ENCODE measurements at places on chromosomes 3 and 15.

GRCh38 chr15:62950462-62950931 lies 92.0 kb upstream of the TPM1 start:
- H3K36me3 ChIP-seq, result no peaks in the 10 kb centered on the region
- H3K4me3 ChIP-seq, result no peak overlapping the region
- DNase-seq, result no peak
- no peak overlapping the region for H3K27ac ChIP-seq

GRCh38 chr3:42762046-42762724 lies 10.9 kb downstream of the CCDC13 start:
- DNase-seq, result no peak
- no peaks in the 10 kb centered on the region for H3K36me3 ChIP-seq
- H3K4me3 ChIP-seq, result no peak overlapping the region
- no peaks in the 10 kb centered on the region for H3K4me1 ChIP-seq
- no peaks in the 10 kb centered on the region for H3K27me3 ChIP-seq
- H3K27ac ChIP-seq, result no peak overlapping the region

- no peaks in the 10 kb centered on the region for H3K36me3 ChIP-seq
- no peak overlapping the region for H3K4me3 ChIP-seq
- no peaks in the 10 kb centered on the region for H3K4me1 ChIP-seq
- H3K27me3 ChIP-seq, result no peaks in the 10 kb centered on the region
- no peak for DNase-seq
Measured at GRCh38 chr3:83956431-83956830, 1002.4 kb upstream of the CADM2 start.

DNA sequence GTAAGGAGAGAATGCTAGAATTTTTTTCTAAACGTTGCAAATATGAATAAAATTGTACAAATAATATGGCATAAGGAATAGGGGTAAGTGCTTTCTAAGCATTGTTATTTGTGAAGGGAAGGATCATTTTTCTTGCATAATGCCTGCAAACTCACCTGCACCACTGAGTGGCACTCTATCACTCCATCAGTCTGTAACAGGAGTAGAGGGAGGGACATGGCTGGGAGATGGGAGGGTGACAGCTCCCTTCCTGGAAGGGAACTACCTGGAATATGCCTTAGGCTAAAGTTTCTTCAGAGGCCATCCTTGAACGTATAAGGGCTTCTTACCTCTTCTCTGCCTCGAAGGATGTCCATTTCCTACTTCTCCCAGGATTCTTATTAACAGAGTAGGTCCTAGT lies 3.0 kb downstream of the NAALADL2 start:
- no peaks in the 10 kb centered on the region for H3K4me1 ChIP-seq
- H3K36me3 ChIP-seq, result no peaks in the 10 kb centered on the region
- H3K4me3 ChIP-seq, result no peak overlapping the region
- no peaks in the 10 kb centered on the region for H3K27me3 ChIP-seq

DNA sequence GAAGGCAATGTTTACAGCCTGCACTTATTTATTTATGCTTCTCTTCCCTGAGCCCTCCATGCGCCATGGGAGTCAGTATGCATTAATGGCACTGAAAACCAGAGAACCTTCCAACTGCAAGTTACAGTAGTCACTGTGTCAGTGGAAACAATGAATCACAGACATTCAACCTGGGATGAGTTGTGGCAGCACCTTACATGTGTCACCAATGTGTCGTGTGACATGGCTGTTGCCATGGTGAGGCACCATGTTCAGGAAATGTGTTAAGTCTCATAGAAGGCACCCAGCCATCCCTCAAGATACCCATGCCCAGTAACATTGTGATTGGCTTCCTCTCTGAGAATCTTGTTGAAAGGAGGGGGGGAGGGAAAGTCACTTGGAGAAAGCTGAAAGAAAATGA lies 105.0 kb downstream of the FOXP1 start:
- DNase-seq, result peak; percentile 94
- no peaks in the 10 kb centered on the region for H3K27me3 ChIP-seq
- H3K36me3 ChIP-seq, result peaks cover 12% of the 10 kb centered on the region
- peaks cover 85% of the 10 kb centered on the region for H3K4me1 ChIP-seq
- H3K27ac ChIP-seq, result peak overlapping the region; percentile 96

DNA sequence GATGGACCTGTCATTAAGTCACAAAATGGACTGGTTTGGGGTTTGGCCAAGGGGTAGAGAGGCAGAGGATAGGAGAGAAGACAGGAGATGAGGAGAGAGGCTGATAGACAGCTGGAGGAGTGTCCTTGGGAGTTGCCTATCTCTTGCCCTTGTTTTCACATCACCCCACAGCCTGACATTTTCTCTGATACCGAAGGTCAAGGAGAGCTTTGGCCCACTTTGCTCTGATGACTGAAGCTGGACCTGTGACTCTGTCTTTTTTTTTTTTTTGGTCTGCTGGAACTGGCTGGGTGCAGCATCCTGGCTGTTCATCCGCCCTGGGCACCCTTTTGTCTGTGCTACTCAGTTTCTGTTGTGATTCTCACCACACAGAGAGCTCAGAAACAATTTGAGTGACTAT lies 5.1 kb downstream of the GPD1L start:
- no peak overlapping the region for H3K27ac ChIP-seq
- H3K36me3 ChIP-seq, result peaks cover 5% of the 10 kb centered on the region
- peaks cover 60% of the 10 kb centered on the region for H3K4me1 ChIP-seq
- no peaks in the 10 kb centered on the region for H3K27me3 ChIP-seq
- H3K4me3 ChIP-seq, result no peak overlapping the region

- no peak for DNase-seq
- no peaks in the 10 kb centered on the region for H3K4me1 ChIP-seq
- no peak overlapping the region for H3K27ac ChIP-seq
- H3K36me3 ChIP-seq, result no peaks in the 10 kb centered on the region
Measured at GRCh38 chr3:109265295-109265694, 51.0 kb downstream of the DPPA2 start.

DNA sequence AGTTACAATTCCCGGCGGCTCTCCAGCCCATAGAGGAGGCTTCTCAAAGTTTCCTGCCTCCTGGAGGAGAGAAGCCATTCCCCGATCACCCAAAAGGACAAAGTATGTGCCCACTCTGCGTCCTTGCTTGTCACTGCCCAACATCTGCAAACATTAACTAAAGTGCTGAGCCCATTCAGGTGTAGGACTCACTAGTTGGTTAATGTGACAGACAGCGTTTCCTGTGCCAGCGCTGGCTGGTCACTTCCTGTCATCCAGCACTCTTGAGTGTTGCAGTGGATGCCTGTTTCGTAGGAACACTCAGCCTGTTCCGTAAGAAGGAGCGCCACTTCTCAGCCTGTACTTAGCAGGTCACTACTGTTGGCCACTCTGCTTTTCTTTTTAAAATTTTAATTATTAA lies 100.3 kb downstream of the APBA2 start:
- no peak overlapping the region for H3K4me3 ChIP-seq
- peaks cover 9% of the 10 kb centered on the region for H3K36me3 ChIP-seq
- no peaks in the 10 kb centered on the region for H3K27me3 ChIP-seq
- H3K27ac ChIP-seq, result no peak overlapping the region

DNA sequence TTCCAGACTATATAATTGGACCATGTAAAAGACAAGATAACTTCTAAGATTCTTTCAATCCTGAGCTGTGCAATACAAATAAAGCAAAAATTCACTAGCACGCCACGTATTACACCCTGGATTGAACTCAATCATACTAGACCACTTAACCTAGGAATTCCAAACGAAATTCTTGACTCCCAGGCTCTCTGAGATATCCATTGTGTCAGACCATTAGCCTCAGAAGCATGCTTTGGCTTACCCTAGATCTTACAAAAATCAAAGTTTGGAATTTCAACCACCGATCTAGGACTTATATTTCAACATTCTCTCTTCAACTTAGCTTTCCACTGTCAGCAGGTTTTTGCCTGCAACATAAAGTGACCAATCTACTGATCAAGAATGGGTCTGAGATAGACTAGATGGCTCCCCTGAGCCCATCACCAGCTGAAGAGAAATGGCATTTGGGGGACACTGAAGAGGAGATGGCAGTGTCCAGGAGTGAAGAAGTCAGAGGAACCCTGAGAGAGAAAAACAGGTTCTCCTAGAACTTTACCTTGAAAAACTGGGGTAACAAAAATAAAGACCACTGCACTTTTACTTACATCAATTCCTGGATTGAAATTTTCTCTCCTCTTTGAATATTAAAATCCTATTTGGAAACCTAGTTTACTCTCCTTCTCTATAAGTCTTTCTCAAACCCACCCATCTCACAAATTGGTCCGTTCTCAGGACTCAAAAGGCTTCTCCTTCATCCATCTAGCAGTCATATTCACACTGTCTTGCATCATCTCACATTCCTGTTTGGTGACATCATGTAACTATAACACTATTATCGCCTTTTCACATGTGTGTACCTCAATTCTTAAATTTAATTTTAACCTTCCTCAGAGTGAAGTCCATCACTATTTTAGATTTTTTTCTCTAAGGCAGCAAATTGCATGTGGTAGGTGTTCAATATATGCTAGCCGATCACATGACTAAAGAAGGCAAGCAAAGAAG lies 18.5 kb downstream of the CPNE4 start:
- peaks cover 12% of the 10 kb centered on the region for H3K27me3 ChIP-seq
- H3K36me3 ChIP-seq, result no peaks in the 10 kb centered on the region
- H3K4me1 ChIP-seq, result no peaks in the 10 kb centered on the region
- no peak overlapping the region for H3K27ac ChIP-seq
- DNase-seq, result no peak

DNA sequence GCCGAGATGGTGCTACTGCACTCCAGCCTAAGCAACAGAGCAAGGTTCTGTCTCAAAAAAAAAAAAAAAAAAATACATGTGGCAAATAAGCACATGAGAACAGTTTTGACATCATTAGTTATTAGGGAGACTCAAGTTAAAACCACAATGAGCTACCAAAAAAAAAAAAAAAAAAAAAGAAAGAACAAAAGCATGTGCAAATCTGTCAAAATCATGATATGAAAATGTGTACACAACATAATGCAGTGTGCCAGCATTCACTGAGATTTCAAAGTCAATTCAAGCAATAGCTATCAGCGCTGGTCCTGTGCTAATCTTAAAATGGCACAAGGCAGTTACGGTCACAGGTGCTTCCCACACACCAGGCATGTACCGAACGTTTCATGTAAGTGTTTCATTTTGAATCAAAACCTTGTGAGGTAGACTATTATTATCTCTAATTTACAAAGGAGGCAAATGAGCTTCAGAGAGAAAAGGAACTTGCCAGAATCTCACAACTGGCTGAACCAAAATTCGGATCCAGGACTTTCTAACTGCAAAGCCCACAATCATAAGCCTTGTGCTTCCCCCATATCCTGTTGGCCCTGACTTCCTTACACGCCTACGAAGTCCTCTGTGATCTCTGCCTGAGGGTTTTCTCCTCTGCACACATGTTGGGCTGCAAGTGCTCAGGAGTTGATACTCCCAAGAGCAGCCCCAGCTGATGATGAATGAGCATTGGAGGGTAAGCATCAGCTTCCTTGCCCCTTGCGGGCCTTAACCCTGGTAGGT lies 200.1 kb upstream of the PROK2 start:
- H3K4me3 ChIP-seq, result peak overlapping the region; percentile 48
- peak; percentile 76 for DNase-seq
- H3K36me3 ChIP-seq, result no peaks in the 10 kb centered on the region
- peaks cover 43% of the 10 kb centered on the region for H3K4me1 ChIP-seq
- H3K27me3 ChIP-seq, result peaks cover 6% of the 10 kb centered on the region

DNA sequence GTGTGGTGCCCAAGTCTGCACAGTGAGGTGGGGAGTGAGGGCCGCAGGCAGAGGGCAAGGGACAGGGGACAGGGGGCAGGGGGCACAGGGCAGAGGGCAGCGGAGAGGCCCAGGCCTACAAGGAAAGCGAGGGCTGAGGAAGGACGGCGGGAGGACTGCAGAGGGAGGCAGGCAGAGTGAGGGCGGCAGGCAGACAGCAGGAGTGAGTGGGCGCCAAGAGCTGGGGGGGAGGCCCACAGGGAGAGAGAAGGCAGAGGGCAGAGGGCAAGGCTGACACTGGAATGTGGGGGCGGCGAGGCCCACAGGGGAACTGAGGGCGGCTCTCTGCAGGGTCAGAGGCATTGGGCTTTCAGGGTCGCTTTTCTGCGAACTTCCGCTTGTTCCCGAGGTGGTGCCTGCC lies 267.8 kb upstream of the NDN start:
- no peaks in the 10 kb centered on the region for H3K27me3 ChIP-seq
- H3K4me1 ChIP-seq, result no peaks in the 10 kb centered on the region
- no peak overlapping the region for H3K27ac ChIP-seq
- no peak overlapping the region for H3K4me3 ChIP-seq

DNA sequence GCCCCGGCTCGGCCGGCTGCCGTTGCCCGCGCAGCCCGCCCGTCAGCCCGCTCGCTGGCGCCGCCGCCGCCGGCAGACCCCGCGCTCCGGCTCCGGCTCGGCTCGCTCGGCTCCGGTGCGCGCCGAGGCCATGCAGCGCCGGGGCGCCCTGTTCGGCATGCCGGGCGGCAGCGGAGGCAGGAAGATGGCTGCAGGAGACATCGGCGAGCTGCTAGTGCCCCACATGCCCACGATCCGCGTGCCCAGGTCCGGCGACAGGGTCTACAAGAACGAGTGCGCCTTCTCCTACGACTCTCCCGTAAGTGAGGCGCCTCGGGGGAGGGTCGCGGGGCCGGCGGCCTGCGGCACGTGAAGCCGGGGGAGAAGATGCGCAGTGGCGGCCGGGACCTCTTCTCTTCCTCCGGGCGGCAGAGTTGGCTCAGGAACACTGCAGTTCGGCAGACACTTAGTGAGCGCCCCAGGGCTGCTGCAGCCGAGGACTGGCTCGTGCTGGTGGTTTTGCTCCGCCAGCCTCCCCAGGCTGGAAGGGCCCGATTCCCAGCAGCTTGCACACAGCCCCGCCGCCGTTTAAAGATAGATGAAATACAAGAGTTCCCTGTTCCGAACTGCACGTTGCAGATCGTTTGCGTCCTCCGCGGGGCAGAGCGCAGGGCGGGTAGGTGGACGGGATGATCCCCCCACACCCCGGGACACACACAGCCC lies 407 bp downstream of the USP13 start:
- H3K27ac ChIP-seq, result peak overlapping the region; percentile 67
- peaks cover 7% of the 10 kb centered on the region for H3K36me3 ChIP-seq
- H3K4me1 ChIP-seq, result peaks cover 17% of the 10 kb centered on the region
- peaks cover 8% of the 10 kb centered on the region for H3K27me3 ChIP-seq
- peak; percentile 72 for DNase-seq

- H3K36me3 ChIP-seq, result no peaks in the 10 kb centered on the region
- H3K27me3 ChIP-seq, result peaks cover 3% of the 10 kb centered on the region
- H3K4me1 ChIP-seq, result no peaks in the 10 kb centered on the region
- DNase-seq, result no peak
Measured at GRCh38 chr15:59931646-59932261, 72.4 kb upstream of the FOXB1 start.

GRCh38 chr3:136731274-136731884 lies 20.8 kb downstream of the STAG1 start:
- no peak overlapping the region for H3K27ac ChIP-seq
- peaks cover 2% of the 10 kb centered on the region for H3K36me3 ChIP-seq
- no peak for DNase-seq
- H3K27me3 ChIP-seq, result no peaks in the 10 kb centered on the region

GRCh38 chr15:48914717-48915116 lies 36.8 kb downstream of the EID1 start:
- DNase-seq, result no peak
- H3K27ac ChIP-seq, result no peak overlapping the region
- no peak overlapping the region for H3K4me3 ChIP-seq
- H3K36me3 ChIP-seq, result no peaks in the 10 kb centered on the region

- no peaks in the 10 kb centered on the region for H3K36me3 ChIP-seq
- no peak for DNase-seq
- H3K27me3 ChIP-seq, result peaks cover 12% of the 10 kb centered on the region
- no peak overlapping the region for H3K27ac ChIP-seq
- peaks cover 24% of the 10 kb centered on the region for H3K4me1 ChIP-seq
Measured at GRCh38 chr3:119631516-119631915, 28.9 kb downstream of the POPDC2 start.

GRCh38 chr3:132659000-132659364 lies 627 bp downstream of the ACAD11 start:
- no peaks in the 10 kb centered on the region for H3K27me3 ChIP-seq
- H3K36me3 ChIP-seq, result peaks cover 6% of the 10 kb centered on the region
- no peak for DNase-seq
- peak overlapping the region; percentile 94 for H3K27ac ChIP-seq
- H3K4me1 ChIP-seq, result peaks cover 41% of the 10 kb centered on the region

Data from activated naive CD4-positive, alpha-beta T cell treated with anti-CD3 and anti-CD28 coated beads for 36 hours (primary cell).